NCI-H1105 treated with DMSO at 0.1 percent for 48 hours (cell line): ENCODE measurements at places on chromosomes 3 and 15.

DNA sequence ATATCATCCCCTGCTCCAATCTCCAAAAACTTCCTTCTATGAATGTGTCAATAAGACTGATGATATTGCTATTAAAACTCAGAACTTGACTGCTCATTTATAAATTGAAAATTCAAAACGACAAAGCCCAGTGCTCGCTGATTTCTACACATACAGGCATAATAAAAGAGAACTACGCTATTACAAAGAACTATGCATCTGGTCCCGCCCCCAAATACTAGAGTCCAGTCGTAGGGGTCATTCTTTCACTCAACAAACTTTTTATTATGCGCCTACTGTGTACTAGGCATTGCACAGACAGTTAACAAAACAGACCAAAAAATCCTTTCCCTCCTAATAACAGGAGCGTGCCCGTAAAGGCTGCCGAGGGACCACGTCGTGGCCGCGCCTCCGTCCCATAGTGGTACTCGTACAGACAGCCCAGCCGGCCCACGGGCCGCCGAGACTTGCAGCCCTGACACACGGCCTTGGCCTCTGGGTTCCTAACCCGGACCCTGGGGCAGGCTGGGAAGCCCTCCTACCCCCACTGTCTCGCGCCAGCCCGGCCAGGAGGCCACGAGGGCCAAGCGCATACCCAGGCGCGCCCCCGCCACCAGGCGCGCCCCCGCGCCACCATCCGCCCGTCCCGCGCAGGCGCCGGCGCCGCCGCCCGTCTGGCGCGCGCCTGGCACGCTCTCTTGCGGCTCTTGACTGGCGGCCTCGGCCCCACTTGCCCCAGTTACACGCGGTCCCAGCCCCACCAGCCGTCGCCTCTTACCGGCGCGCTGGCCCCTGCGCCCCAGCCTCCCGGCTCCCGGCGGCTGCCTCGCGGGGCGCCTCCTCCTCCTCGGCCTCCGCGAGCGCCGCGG lies 757 bp downstream of the AVEN start:
- peak; percentile 52 for DNase-seq

DNA sequence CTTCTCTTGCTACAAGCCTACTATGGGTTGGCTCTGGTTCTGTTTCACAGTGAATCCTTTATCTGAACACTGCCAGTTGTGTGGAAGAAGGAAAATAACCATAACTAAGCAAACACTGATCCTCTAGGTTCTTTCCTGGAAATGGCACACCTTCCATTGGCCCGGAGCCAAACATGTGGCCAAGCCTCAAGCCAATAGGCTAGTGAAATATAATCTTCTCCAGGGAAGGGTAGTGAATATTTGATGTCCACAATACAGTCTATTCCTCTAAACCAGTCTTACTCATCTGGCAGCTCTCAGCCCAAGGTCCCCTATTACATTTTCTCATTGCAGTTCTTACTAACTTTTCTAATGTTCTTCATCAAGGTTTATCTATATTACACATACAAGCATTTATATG lies 921.3 kb downstream of the TUSC7 start:
- peak; percentile 28 for DNase-seq

GRCh38 chr3:40661284-40661683 lies 136.5 kb downstream of the ZNF621 start:
- no peak for DNase-seq

DNA sequence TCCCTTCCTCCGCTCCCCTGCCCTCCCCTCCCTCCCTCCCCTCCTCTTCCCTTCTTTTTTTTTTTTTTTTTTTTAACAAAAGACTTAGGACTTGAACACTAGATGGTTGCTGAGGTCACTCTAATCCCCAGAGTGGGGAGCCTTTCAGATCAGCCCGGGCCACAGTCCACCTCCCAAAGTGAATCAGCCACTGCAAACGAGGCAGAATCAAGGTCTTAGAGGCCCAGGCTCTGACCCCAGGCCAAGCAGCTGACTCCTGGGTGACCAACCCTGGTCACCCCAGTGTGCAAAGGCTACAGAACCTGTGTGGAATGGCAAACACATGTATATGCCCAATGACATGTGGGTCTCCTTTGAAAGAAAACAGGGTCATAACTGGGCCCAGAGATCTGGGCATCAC lies 18.3 kb upstream of the EHD4 start:
- no peak for DNase-seq

DNA sequence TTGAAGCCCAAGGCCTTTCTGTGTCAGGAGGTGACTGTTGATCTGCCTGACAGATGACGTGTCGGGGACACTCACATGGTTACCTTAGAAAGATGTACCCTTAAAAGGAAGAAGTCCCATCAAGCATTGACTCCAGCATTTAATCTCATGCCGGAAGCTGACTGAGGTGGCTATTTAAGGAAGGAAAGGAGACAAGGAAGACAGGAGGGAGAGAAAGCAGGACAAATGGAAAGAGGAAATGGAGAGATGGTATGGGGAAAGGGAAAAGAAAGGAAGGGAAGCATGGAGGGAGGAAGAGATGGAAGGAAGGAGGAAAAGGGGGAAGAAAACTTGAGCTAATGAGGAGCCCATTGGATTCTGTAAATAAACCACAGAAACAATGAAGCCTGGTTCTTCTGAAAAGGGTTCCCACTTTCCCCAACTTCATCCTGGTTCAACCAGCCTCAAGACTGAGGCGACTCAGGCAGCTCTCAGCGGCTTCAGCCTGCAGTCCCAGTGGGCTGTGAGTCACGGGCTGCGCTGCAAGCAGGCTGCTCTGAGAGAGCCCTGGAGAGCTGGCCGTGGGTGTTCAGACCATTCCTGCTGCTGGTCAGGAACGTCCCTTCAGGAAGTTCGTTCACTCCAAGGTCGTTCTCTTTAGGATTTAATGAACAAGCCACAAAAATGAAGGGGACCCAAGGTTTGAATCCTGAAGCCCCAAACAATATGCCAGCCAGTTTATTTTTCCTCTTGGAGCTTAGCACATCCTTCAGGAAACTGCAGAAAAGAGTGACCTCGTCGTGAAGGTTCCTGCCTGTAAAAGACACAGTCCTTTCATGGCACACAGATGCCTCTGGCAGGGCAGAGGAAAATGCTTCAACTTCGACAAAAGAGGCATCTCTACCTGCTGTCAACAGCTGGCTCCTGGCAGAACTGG lies 69.6 kb upstream of the THBS1 start:
- no peak for DNase-seq

- DNase-seq = no peak
Observed at GRCh38 chr15:52178765-52179164, 12.4 kb downstream of the GNB5 start.

- no peak for DNase-seq
Observed at GRCh38 chr3:65662095-65662494, 376.6 kb downstream of the MAGI1 start.

DNA sequence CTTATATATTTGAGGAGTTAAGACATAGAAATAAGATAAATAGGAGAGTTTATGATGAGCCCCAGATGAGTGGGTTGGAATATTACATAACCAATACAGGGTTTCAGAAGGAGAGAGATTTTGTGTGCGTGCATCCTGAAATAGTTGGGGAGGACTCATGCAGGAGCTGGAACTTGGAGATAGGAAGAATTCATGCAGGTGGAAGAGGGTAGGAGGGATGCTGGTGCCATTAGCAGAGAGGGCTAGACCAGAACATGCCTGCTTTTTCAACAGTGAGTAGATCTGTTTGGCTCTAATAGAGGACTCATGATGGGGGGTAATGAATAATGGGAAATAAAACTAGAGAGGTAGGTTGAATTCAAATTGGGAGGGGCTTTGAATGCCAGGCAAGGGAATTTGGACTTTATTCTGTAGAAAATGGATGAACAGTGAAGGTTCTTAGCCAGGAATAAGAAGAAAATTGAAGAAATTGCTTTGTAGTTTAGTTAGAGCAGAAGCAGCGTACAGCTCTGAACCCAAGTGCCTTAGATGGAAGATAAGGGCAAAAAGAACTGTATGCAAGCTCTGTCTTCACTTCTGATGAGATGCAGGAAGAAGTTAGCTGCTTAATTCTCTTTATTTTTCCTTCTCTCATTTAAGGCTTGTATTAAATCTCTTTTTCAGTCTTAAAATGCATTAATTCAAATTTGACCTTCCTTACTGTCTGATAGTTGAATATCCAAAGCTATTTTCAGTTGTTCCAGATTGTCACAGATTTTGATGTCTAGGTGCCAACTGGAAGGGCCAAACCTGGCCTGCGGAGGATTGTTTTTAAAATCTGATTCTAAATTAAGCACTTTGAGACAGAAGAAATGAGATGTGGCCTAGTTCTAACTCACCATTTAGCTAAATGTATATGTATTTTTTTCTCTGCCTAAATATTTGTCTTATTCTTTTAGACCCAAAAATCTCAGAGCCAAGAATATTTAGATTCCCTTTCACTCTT lies 86.3 kb downstream of the PPM1L start:
- no peak for DNase-seq

DNA sequence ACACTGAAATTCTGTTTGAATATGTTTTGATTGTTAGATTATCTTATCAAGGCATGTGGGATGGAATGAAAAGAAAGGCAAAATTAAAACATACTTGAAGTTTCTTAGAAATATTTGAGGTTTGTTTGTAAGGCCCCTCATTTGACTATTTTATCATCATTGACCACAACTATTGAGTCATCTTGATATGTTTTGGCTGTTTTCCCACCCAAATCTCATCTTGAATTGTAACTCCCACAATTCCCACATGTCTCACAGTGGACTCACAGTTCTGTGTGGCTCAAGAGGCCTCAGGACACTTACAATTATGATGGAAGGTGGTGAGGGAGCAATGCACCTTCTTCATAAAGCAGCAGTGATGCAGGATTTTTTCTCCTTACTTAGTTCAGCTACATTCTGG lies 917.1 kb downstream of the PLOD2 start:
- no peak for DNase-seq

- DNase-seq = no peak
Observed at GRCh38 chr3:95539950-95540483, 1274.4 kb upstream of the EPHA6 start.

- DNase-seq = no peak
Observed at GRCh38 chr3:149460117-149460516, 14.4 kb upstream of the TM4SF4 start.

DNA sequence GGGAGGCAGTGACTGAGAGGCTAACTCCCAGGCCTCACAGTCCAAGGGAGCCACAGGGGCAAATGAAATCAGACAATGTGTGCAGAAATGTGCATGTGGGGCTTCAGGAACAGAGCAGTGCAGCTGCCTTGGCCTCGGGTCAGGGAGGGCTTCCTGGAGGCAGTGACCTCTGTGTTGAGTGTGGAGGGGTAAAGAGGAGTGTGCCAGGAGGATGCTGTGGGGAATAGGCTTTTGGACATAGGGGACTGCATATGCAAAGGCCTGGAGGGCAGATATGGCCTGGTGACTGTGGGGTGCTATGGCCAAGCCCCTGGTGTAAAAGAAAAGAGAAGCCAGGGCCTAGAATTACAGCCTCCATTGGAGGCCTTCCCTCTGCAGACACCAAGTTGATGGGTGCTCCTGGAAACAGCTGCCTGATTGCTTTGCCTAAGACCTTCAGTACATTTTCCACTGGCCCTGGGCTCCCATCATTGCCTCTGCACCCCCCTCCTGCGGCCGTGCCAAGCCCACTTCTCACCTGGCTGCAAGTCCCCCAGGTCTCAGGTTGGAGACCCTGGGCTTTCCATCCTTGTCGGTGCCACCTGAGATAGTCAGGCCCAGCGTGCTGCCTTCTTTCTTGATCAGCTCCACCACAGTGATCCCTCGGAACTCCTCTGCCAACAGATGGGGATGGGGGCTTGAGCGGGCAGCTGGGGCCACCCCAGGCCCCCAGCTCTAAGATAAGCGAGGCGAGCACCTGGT lies 15.1 kb downstream of the GRIP2 start:
- no peak for DNase-seq

- DNase-seq = no peak
Observed at GRCh38 chr15:70493787-70494516, 269.4 kb downstream of the UACA start.

- DNase-seq = no peak
Observed at GRCh38 chr3:16432714-16433113, 80.8 kb downstream of the RFTN1 start.

GRCh38 chr15:62241135-62241770 lies 76.2 kb upstream of the C2CD4B start:
- no peak for DNase-seq

DNA sequence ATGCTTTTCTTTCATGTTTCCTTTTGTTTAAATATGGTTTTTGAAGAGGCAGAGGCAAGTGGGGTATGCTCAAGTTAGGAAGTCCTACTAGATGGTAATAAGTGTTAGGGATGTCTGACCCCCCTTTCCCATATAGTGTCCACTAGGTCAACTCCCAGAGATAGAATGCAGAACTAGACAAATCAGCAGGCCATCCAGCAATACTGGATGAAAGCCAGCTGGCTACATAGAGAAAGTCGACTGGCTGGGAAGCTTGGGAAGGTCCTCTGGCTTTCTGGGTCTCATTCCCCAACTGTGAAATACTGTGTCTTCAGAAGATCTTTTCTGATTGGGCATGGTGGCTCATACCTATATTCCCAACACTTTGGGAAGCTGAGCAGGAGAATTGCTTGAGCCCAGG lies 113.8 kb downstream of the SNRK start:
- DNase-seq = no peak

GRCh38 chr15:58185439-58185838 lies 47.3 kb downstream of the AQP9 start:
- no peak for DNase-seq

- DNase-seq = no peak
Observed at GRCh38 chr3:62445275-62445674, 71.9 kb upstream of the FEZF2 start.

GRCh38 chr15:57762302-57762701 lies 55.8 kb downstream of the POLR2M start:
- DNase-seq = no peak

- no peak for DNase-seq
Observed at GRCh38 chr15:71962537-71962936, 152.2 kb downstream of the NR2E3 start.

DNA sequence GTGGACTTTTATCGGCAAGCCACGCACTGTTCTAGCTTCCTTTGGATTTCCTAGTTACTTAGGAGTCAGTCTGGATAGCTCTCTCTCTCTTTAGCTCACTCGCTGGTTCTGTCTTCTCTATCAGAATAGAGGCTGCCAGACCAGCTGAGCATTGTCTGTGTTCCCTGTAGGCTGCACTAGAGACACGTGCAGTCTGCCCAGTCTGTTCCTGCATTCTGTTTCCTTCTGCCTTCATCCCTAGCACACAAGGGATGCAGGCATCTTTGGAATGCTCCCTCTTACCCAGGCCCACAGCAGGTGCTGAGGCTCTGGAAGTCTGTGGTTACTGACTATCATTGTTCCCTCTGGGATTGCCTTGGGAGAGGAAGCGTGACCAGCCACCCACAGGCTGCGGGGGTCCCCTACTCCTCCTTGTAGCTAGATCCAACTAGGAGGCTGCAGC lies 322.8 kb downstream of the ZNF621 start:
- DNase-seq = no peak
